NCI-H187 (cell line): ENCODE measurements at places on chromosomes 12 and 14.

GRCh38 chr14:90556666-90557450, 160.0 kb downstream of the CALM1 start:
- no peak for DNase-seq

DNA sequence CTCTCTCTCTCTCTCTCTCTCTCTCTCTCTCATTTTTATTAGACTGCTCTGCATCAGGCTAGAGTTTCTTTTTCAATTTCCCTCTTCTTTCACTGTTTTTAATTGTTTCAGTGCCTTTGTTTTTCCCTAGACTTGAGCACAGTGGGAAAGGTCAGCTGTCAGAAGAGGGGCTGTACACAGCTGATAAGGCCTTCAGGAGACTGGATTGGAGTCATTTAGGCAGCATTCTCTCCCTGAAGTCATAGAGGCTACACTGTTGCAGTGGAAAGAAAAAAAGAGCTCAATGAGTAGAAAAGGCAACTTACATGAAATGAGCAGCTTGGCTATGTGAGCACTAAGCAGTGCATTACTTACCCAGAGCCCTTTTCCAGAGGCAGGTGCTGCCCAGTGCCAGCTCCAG, 456.9 kb downstream of the NRXN3 start:
- DNase-seq = no peak

- DNase-seq = no peak
Observed at GRCh38 chr14:71029236-71029781, 122.0 kb downstream of the PCNX1 start.

- DNase-seq = no peak
Observed at GRCh38 chr12:5614256-5614655, 182.3 kb downstream of the NTF3 start.

DNA sequence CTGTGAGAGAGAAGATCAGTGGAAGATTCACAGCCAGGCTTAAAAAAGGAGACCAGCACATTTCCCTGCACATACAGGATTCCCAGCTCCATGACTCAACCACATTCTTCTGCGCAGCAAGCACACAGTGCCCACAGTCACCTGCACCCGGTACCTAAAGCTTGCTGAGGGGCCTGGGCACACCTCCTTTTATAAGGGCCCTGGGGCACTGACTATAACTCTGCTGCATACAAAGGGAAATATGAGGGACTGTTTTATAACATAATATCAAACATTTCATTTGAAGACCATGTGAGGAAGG, 322.9 kb downstream of the DAD1 start:
- DNase-seq = no peak
